Regular cardiac myocyte (primary cell): ENCODE measurements at places on chromosomes 2 and 18. TPM values are rescaled to one million over a fixed set of nuclear protein-coding genes. Genes with fewer than 3 reads are reported as not detected.

Gene INHBB
- total RNA-seq, result 0.85 TPM in 1 of 2 replicates, not detected in the other

Gene SIX3
- not detected in 2 replicates for total RNA-seq

Gene NGEF
- 0.28 and 1.9 TPM in 2 replicates for total RNA-seq

Gene PLEK
- under 0.01 TPM in 2 replicates for total RNA-seq

Gene B3GNT7
- under 0.01 and 0.56 TPM in 2 replicates for total RNA-seq

Gene CRACDL
- under 0.01 TPM in 1 of 2 replicates, not detected in the other for total RNA-seq

Gene PRADC1
- 11.8 and 46.8 TPM in 2 replicates for total RNA-seq

Gene C2orf81
- 0.58 and 1.1 TPM in 2 replicates for total RNA-seq

Gene UBE2E3
- 42.0 and 59.0 TPM in 2 replicates for total RNA-seq

Gene OSBPL6
- 0.96 and 1.4 TPM in 2 replicates for total RNA-seq

Gene TRMT61B
- total RNA-seq, result 10.7 and 12.3 TPM in 2 replicates

Gene CNRIP1
- total RNA-seq, result 16.9 and 32.2 TPM in 2 replicates

Gene KRTCAP3
- not detected in 2 replicates for total RNA-seq

Gene TLX2
- under 0.01 TPM in 1 of 2 replicates, not detected in the other for total RNA-seq

Gene FLACC1
- total RNA-seq, result 0.38 and 1.4 TPM in 2 replicates

Gene ITGA4
- 66.8 and 86.3 TPM in 2 replicates for total RNA-seq

Gene RNF125
- total RNA-seq, result under 0.01 and 0.28 TPM in 2 replicates

Gene UPP2
- total RNA-seq, result 0.28 TPM in 1 of 2 replicates, not detected in the other

Gene UBE2F
- total RNA-seq, result 43.7 and 67.7 TPM in 2 replicates

Gene HRH4
- total RNA-seq, result under 0.01 and 0.28 TPM in 2 replicates

Gene TTC39C
- total RNA-seq, result 11.1 and 27.3 TPM in 2 replicates

Gene MYO1B
- total RNA-seq, result 241 and 418 TPM in 2 replicates

Gene SCN9A
- 20.3 and 22.0 TPM in 2 replicates for total RNA-seq

Gene DSG2
- total RNA-seq, result 0.19 and 0.56 TPM in 2 replicates

Gene CD226
- under 0.01 TPM in 2 replicates for total RNA-seq

Gene SERPINB2
- 0.38 and 2.0 TPM in 2 replicates for total RNA-seq

Gene MRO
- under 0.01 TPM in 2 replicates for total RNA-seq

Gene CELF4
- under 0.01 TPM in 1 of 2 replicates, not detected in the other for total RNA-seq

Gene PLB1
- total RNA-seq, result 0.96 and 1.4 TPM in 2 replicates

Gene TUBA4B
- not detected in 2 replicates for total RNA-seq

Gene MOB1A
- total RNA-seq, result 90.3 and 108 TPM in 2 replicates

Gene NEB
- total RNA-seq, result under 0.01 and 0.28 TPM in 2 replicates

Gene MRPS5
- 47.1 and 56.2 TPM in 2 replicates for total RNA-seq

Gene FBXO36
- 1.5 and 2.3 TPM in 2 replicates for total RNA-seq

Gene AMER3
- not detected in 2 replicates for total RNA-seq
